ENCODE measurements at places on chromosomes 11 and 22.
A peak's percentile ranks its signal among the peaks of the same experiment; 100 is the strongest.

DNA sequence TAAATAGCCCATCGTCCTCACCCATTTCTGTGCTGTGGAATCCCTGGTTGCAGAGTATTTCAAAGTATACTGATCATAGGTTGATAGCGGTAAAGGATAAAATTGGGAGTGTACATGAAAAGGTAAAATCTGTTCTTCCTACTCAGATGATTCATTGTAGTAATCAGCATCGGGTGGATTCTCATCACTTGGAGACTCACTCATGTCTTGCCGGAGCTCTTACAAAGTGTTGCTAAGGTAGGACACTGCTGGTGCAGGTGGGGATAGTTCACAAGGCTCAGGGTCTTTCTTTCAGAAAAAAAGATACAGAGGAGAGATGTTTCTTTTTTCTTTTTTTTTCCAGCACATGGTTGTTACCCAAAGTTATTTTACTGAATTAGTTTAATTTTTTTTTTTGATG lies 84.8 kb downstream of the MTNR1B start:
- DNase-seq, result no peak

GRCh38 chr22:19378344-19378674 lies 53.2 kb downstream of the HIRA start:
- no peak for DNase-seq

- DNase-seq, result no peak
Observed at GRCh38 chr11:61616434-61616833, 35.6 kb upstream of the SYT7 start.

DNA sequence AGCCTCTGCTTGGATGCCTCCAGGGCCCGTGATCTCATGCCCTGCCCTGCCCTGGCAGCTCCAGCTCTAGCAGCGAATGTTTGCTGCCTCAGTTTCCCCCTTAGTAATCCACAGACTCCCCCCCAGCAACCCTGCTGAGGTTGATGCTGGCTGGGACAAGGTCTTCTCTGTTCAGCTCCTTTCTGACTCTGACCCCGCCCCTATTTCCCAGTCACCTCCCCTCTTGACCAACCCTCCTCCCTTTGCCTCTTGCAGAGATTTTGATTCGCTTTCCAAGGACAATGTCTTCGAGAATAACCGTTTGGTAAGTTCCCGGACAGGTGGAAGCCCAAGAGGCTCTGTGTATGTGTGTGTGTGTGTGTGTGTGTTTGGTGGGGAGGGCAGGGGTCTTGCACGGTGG lies 5.6 kb downstream of the MICALL1 start:
- no peak for DNase-seq

DNA sequence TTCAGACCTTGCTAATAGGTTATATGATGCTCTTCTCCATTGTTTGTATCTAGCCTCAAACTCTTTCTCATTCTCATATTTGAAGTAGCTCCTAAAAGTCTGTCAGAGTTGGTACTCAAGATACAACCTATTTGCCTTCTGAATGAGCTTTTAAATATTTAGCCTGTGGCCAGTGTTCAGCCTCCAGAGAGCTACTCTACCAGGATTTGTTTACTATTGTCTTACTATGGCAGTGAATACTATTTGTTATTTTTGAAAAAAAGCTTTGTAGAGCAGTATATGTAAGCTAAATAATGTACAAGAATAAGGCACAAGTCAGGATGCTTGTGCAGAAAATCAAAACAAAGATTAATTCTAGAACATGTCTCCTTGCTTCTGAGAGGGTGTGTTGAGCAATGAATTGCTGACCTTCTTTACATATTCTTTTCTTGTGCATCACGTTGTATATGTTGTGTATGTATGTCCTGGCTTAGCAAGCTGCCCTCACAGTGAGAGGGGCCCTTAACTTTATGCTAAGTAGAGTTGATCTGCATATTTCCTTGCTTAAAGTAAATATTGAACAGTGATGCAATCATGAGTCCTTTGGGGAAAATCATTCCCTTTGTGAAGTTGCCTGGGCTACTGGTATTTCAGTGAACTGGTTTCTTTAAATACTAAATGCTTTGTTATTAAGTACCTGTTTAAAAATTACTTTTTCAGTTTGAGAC lies 438.0 kb downstream of the LUZP2 start:
- no peak for DNase-seq

DNA sequence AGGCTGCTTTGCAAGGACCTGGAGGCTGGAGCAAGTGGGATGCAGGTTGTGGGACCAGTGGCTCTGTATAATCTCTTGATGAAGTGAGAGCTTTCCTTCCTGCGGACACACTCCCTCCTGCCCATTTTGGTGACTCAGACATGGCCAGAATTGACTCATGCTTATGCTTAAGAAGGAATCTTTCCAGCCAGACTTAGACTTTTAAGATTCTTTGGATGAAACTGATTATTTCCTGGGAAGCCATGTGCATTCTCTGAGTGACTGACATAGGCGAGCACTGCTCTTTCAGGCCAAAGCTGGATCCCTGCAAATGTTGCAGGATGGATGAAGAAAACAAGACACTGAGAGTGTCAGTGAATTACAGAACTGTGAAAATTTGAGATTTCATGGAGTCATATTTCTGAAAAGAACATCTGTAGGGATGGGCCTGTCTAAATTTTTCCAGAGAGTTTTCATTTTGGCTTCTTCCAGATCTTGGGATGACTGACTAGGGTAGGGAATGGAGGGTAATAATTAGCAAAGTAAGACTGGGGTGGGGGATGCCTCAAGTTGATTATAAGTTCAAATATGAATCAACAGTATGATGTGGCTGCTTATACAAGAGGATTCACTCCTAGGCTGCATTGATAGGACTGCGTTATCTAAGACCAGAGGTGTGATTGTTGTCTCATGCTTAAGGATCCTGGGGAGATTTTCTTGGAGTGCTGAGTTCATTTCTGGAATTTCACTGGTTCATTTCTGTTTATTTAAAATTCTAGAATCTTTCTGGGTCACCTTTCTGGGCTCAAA lies 195.8 kb downstream of the HIPK3 start:
- DNase-seq, result no peak

GRCh38 chr11:34155057-34155756 lies 49.8 kb downstream of the NAT10 start:
- DNase-seq, result no peak

DNA sequence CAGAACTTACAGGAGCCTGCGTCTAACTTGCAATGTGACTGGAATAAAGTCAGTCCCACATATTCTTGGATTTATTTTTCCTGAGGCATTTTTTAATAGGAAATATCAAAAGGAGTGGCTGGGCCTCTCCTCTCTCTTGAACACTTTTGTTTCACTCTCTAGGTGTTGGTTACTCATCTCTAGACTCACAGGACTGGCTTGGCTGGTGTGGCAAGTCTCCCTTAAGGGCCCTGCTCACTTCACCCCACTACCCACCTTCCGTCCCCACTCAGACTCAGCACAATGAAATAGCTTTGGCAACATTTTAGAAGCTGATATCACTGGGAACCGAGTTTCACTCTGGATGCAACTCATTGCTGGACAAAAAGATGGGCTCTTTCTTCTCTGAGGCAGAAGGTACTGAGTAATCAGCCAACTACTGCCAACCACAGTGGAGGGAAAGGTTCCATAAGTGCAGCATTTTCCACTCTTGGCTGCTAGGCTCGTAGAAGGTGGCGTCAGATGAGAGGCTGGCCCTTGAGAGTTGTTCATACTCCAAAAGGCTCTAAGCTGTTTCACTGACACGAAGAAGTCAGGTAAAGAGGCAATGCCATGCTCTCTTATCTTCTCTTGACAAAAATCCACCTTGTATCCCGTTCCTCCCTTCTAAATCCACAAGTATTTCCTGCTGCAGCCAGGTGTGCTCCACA lies 390.6 kb downstream of the SOX6 start:
- no peak for DNase-seq

DNA sequence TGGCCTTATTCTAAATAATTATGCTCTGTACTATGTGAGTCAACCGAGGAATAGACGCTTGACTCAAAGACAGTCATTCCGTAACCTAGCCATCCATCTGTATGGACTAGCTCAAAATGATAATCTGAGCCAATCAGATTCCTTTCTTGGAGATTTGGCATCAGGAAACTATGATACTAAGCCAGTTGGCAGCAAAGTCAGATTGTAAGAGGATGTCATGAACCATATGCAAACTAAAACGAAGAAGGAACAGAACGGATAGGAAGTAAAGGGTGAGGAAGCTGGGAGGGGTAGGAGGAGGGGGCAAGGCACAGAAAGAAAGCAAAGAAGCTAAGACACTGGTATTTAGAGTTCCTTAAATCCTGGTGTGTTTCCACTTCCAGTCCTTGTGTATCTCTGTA lies 10.7 kb upstream of the SESN3 start:
- no peak for DNase-seq

DNA sequence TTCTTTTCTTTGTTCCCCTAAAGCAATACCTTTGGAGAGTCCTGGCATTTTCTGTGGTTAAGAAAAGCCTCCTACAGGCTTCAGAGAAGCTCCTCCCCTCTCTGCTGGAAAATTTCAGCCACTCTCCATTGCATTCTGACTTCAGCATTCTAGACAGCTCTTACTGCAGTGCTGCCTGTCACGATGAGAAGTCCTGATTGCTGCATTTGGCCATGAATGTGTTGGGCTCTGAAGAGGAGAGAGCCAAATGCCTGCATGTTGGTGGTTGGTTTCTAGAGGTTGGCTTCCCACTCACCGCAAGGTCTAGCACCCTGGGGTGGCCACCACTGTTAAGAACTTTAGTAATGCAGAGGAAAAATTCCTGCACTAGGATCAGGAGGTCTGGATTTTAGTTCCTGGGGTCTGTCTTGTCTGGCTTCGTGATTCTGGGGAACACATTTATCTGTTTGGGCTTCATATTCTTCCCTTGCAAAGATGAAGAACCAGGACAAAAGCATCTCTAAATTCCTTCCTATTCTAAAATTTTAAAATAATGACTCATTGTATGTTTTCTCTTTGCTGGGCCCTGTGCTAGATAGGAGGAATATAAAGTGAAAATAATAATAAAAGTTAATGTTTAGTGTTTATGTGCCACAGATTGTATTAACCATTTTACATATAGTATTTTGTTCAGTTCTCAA lies 38.1 kb downstream of the COA4 start:
- DNase-seq, result no peak

DNA sequence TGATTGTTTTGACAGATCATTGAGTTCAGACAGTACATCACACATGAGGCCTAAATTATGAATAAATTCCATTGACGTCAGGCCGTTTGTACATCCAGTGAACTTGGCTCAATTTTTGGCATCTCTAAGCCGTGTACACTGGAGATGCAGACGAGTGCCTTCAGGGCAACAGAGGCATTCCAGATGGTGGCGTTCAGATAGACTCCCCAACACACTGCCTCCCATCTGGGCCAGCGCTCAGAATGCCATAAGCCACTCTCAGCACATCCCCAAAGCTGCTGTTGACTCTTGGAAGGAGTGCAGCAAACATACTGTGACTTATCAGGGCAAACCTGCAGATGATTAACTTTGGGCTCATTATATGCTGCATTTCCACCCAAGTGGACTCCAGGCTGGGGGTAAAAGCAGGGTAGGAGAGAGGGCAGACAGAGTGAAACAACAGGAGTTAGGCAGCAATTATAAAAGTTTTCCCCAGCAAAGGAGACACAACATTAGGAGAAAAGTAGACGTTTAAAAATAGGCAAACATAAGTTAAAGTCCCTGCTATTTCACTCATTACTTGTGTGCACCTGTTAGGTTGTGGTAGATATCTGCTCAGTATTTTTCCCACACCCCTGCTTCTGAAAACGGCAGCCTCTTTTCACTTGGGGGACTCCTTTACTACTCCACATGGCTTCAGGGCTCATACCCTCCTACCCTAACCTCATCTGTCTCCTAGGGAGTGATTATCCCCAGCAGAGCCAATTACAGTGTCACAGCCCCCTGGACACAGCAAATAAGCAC lies 60.2 kb upstream of the PDE3B start:
- DNase-seq, result no peak

- DNase-seq, result peak; percentile 52
Observed at GRCh38 chr11:46513934-46514342, 79.9 kb downstream of the AMBRA1 start.

DNA sequence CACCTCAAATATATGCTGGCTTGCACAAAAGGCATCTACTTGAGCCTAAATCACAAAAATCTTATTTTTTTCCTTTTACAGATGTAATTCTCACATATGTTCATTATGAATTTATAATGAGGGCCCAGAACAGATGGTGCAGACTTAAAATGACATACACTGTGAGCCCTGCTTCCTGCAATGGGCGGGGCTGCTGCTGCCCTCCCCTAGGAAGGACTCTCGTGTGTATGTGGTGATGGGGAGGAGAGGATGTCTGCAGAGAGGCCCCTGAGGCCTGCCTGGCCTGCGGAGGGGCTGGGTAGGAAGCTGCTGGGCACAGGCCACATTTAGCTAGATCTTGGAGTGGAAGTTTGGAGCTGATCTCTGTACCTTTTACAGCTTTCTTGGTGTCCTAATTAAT lies 233.4 kb upstream of the KIRREL3 start:
- no peak for DNase-seq

DNA sequence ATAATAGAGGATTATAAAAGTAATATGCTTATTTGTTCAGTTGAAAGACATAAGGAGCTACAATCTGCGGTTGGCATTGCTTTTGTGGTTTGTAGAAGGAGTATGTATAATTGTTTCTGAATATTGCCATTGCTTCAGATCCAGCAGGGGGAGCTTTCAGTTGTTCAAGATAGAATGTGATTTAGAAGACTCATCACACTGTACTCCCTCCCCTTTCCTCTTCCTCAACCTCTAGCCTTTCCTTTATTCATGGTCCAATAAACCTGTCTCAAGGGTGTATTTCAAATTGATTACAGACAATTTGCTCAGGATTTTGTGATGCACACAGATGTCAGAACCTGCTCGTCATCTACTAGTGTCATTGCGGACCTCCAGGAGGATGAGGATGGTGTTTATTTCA lies 9.8 kb downstream of the PRMT3 start:
- DNase-seq, result no peak

DNA sequence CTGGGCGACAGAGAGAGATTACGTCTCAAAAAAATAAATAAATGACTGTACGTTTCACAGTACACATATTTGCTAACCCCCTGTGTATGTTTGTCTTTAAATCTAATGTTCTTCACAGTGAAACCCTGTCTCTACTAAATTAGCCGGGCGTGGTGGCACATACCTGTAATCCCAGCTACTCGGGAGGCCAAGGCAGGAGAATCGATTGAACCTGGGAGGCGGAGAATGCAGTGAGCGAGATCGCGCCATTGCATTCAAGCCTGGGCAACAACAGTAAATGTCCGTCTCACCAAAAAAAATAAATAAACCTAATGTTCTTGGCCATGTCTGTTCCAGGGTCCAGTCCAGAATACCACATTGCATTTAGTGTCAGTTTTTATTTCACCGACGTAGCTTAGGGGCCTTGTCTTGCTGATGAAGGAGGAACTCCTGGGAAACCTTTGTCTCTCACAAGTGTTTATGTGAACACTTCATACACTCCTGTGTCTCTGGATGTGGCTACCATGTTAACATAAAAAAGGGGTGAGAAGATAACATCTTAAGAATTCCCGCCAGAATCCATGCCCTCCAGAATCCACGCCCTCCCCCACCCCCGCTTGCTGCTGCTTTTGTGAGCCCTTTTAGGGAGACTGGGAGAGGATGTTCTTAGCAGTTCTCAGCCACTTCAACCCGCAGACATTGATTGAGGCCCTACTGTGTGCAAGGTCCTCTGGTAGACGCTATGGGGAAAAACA lies 5.0 kb upstream of the SERHL2 start:
- DNase-seq, result no peak

- DNase-seq, result no peak
Observed at GRCh38 chr22:50670914-50671538, 1.6 kb upstream of the SHANK3 start.

Data from ureter (tissue), 1 donor.